ENCODE measurements at places on chromosomes 5 and 9.

GRCh38 chr9:37788332-37788731 is 3.5 kb upstream of the EXOSC3 start:
- no peak for DNase-seq

DNA sequence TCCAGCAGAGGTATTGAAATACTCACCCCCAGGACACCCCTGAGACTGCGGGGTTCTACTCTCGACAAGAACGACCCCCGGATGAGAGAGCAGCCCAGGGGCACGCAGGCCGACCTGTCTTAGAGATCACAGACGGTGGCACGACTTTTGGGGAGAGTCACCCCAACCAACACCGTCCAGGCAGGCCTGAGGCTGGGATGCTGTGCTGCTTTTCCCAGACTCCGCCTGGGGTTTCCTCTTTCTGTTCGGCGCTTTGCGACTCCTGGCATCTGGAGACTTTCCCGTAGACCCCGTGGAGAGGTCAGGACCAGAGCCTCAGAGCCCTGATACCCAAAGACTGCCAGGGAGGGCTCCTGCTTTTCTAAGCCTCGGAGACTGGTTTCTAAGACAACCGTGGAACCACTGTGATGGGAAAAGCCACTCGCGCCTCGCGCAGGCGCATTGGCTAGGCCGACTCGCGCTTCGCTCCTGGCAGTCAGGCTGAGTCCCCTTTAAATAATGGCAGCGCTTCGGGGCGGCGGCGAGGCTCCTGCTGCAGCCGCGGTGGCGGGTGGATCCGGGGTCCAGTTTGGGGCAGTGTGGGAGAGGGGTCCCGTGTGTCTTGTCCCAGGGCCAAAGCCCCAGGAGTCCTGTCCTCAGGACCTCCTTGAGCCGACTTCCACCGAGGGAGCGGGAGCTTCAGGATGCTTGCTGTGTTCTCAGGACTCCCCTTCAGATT is 484.0 kb downstream of the SPATA31A7 start:
- no peak for DNase-seq

DNA sequence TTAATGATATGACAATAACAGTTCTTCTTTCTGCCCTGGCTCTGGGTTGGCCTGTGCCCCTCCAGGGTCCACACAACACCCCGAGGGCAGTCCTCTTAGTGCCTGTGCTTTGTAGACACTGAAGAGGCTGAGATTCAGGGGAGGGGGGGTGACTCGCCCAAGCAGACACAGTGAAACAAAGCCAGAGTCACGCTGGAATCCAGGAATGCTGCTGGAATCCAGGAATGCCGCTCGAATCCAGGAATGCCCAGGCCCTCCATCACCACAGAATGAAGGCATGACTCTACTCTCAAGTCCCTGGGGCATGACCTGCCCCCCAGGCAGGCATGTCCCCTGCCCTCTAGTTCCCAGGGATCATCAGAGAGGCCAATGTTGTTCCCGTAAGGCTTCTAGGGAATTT is 73.1 kb downstream of the LRSAM1 start:
- no peak for DNase-seq

- DNase-seq = no peak
Observed at GRCh38 chr5:125976421-125977000, 446.7 kb upstream of the GRAMD2B start.

DNA sequence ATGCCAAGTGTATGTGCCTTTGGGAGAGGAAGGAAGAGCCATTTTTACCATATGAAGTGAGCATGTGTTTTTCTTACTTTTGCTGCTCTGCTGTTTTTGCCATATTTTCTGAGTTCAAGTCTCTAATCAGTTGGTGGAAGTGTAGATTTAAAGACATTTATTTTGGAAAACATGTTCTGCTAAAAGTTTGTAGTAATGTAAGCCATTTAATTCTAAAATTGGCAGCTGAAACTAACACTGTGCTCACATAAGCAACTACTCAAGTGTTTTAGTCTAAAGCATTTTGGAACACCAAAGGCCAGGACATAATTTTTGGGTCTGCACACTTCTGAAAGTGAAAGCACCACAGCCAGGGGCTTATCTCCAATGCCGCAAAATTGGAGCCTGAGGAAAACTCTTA is 363.4 kb upstream of the ZNF608 start:
- no peak for DNase-seq

DNA sequence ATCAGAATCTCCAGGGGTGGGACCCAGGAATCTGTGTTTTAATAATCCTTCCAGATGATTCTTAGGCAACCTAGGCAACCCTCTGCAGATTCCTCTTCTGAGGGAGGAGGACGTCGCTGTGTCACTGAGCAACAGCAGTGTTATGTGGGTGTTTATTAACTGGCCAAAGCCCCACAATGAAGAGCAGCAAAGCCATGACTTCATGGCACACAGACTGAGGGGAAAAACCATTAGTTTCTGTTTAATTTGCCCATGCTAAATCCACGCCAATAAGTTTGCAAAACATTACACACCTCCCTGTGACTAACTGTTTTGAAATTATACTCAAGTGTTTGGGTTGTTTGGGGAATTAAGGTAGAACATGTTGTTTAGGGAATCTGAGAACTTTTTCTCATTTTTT is 83.7 kb upstream of the TMED7 start:
- no peak for DNase-seq
